ENCODE measurements at places on chromosomes 12 and 14.

DNA sequence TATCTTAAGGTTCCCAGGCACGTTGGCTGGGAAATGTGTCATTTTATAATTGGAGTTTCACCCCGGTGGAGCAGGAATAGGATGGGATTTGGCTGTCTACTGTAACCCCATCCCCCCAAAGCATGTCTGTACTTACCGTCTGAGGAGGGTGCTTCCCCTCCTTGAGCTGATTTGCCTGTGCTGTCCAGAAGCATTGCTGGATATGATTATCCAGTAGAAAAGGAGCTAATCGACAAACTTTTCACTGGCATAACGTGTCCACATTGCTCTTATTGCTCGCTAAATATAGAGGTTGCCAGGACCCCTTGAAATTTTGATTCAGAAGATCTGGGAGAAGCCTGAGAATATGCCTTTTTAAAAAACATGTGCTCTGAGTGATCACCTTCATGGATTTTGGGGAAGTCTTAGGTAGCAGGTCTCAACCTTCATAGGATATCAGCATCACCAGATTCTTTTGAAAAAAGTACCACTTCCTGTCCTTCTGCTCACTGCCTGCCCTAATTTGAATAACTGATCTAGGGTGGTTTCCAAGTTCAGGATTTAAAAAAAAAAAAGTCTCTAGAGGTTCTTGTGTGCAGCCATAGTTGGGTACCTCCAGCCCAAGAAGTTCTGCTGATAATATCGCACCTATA, 80.4 kb upstream of the KCNA1 start:
- no peak for DNase-seq

GRCh38 chr12:79916826-79917225, 18.1 kb downstream of the PPP1R12A start:
- DNase-seq: no peak

- DNase-seq: peak; percentile 30
Measured at GRCh38 chr14:69658664-69659261, 47.4 kb downstream of the SUSD6 start.

DNA sequence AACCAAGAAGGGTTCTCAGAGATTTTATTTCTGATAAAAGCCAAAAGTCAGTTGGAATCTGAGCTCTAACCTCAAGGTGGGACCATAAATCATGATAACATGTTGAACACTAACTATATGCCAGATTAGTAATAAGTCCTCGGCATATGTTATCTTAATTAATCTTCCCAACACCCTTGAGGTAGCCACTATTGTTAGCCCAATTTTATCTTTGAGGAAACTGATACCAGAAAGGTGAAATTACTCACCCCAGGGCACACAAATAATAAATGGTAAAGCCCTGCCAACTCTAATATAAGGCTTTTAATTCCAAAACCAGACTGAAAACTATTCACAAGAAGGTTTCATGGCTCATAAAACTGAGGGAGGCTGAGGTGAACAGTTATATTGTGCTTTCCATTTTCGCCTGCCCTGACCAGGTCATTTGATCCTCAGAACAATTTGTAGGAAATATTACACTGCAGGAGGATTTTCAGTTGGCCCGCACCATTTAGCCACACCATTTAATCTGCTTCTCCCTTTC, 16.1 kb upstream of the NUAK1 start:
- DNase-seq: no peak

- DNase-seq: no peak
Measured at GRCh38 chr12:7151532-7151931, 21.4 kb downstream of the CLSTN3 start.

- DNase-seq: no peak
Measured at GRCh38 chr12:22285846-22286245, 48.7 kb downstream of the ST8SIA1 start.

DNA sequence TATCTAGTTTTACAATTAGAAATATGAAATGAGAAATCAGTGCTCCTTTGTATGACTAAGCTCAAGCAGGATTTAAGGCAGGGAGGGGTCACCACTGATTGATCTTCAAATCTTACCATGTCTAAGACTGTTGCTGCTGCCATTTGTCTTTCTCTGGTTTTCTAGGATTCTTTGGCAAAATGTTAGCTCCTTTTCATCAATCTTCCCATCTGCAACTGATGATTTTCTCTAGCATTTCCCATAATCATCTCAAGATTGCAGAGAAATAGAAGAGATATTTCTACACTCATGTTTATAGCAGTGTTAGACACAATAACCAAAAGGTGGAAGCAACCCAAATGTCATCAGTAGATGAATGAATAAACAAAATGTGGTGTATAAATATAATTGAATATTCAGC, 175.0 kb downstream of the RAD51B start:
- DNase-seq: no peak

DNA sequence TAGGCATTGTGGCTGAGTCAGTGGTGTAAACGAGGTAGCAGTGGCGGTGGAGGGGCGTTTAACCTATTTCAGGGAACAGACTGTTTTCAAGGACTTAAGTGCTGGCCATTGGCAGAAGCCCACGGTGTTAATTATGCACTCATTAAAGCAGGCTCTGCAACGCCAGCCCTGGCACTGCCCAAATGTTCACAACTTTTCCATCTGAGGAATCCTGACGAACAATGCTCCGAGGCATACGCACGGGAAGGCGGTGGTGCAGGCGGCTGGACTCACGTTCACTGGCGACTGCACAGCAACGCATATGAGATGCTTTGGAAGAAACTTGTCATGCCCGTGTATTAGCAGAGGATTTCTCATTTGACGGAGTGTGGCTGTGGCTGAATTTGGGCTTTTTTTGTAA, 70.6 kb upstream of the SLC24A4 start:
- no peak for DNase-seq

DNA sequence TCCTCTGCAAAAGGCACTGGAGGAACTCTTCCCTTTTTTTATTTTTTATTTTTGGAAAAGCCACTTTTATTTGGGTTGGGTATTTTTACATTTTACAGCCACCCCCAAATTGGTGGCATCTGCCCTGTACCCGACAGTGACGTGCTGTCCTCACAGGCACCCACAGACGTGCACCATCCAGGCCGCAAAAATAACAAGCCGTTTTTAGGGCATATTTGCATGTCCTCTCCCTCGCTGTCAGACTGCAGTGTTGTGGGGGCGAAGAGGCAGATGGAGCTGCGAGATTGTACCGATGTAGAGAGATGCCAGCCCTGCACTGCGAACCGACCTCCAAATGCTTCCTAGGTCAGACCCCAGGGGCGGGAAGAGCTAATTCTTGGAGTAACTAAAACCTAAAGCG, 12.2 kb downstream of the JDP2 start:
- no peak for DNase-seq

DNA sequence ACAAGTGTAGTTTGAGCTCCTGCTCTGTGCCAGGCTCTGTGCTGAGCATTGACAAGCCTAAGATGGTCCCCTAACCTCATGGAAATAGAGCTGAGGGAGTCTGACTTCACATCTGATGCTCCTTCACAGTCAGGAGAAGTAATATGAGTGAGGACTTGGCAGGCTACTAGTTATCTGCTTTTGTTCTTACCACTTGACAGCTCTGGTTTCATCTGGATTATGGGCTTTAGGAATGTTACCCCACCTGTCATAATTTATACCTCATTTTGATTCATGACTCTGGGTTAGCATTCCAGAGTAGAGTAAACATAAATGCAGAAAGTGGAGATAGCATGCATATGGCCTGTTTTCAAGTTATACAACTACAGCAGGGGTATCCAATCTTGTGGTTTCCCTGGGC, 40.5 kb downstream of the ATP6V1D start:
- no peak for DNase-seq

GRCh38 chr12:72230589-72230988, 41.6 kb upstream of the TRHDE start:
- DNase-seq: no peak

GRCh38 chr12:43957732-43958372, 122.0 kb downstream of the TMEM117 start:
- no peak for DNase-seq

- DNase-seq: no peak
Measured at GRCh38 chr12:76002598-76003354, 28.8 kb downstream of the PHLDA1 start.

DNA sequence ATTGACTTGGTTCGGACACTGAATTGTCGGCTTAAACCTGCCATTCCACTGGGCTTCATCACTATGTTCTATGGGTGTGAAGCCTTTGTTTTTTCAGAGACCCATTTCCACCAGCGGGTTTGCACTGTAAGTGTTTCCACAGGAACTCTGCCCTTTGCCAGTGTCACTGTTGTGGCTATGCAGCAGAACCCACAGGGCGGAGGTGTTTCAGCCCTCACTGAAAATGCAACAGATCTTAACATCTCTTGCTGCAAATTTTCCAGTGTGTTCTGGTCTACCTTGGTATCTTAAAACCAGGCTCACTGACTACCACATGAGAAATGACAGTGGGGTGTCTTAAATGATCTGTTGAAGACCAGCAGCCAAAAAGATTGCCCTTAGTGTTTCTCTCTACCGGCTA, 21.1 kb downstream of the PRKCH start:
- peak; percentile 66 for DNase-seq

DNA sequence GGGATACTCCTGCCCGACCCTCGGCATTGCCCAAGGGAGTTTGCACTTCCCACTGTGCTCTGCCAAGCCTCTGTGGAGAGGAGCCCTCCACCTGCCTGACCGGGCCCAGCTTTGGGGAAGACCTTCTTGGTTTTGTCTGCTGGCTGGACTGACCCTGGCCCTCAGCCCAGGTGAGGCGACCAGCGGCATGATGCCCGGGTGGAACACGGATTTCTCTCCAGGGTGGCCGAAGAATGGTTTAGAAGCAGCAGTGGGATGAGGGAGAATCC, 15.6 kb downstream of the ZBTB42 start:
- no peak for DNase-seq

- DNase-seq: no peak
Measured at GRCh38 chr14:89753828-89754412, 200.6 kb downstream of the EFCAB11 start.

- DNase-seq: no peak
Measured at GRCh38 chr12:28699029-28699428, 450.0 kb upstream of the FAR2 start.

- DNase-seq: no peak
Measured at GRCh38 chr12:79527473-79527872, 163.3 kb downstream of the PAWR start.

DNA sequence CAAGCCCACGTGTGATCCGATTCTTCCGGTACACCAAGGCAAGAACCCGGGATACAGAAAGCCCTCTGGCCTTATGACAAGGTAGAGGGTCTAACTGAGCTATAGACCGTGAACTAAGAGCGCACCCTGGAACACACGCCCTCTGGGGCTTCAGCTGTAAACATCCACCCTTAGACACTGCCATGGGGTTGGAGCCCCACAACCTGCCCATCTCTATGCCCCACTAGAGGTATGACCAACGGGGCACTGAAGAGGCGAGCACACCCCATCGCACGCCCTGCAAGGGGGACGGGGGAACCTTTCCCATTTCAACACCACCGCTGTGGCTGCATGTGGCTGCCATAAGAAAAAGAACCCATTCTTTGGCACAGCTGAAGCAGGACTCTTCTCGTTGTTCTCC, 1206.0 kb upstream of the TMEM132C start:
- no peak for DNase-seq

GRCh38 chr14:37318938-37319337, 121.2 kb downstream of the MIPOL1 start:
- no peak for DNase-seq

- no peak for DNase-seq
Measured at GRCh38 chr12:13316587-13317246, 120.2 kb downstream of the EMP1 start.

- no peak for DNase-seq
Measured at GRCh38 chr14:46464341-46464740, 187.2 kb downstream of the RPL10L start.

GRCh38 chr14:28952666-28953065, 186.1 kb downstream of the FOXG1 start:
- DNase-seq: no peak

DNA sequence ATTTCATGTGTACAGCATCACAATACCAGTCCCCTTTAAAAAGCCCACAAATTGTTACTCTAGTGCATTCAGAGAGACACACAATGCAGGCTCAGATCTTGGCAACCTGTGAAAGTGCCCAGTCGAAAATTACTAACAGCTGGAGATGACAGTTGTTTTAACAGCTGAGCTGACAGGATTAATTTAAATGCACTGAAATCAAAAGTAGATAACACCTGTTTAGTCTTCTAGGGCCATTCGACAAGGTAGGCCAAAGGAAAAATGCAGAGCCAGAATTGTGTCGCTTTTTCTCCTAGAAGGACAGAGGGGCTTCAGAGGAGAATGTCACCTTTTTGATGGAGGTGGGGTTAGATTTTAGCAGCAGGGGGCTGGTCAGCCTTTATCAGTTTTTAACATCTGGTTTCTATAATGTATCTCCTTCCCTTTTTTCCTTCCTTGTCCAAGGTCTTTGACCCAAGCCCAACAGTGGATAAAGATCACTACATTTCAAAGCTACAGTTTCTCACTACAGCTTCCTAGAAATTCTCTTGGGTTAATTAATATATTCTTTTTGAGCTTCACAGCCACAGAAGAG, 139.1 kb downstream of the SOX5 start:
- DNase-seq: no peak

DNA sequence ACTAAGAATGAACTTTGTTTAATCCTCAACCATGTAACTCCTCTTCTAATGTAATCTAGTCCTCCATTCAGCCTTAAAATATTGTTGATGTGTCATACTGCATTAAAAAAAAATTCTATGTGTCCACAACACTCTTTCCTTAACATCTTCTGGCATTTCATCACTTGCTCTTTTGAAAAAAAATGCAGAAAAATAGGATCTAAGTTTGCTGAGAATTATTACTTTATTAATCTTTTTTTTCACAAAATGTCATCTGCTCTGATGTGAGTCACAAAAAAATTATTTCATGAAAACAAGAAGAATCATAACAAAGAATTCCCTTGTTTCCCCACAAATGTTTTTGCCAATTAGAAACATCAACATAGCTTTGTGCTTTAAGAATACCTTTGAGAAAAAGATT, 410.1 kb upstream of the MGAT4C start:
- DNase-seq: no peak

DNA sequence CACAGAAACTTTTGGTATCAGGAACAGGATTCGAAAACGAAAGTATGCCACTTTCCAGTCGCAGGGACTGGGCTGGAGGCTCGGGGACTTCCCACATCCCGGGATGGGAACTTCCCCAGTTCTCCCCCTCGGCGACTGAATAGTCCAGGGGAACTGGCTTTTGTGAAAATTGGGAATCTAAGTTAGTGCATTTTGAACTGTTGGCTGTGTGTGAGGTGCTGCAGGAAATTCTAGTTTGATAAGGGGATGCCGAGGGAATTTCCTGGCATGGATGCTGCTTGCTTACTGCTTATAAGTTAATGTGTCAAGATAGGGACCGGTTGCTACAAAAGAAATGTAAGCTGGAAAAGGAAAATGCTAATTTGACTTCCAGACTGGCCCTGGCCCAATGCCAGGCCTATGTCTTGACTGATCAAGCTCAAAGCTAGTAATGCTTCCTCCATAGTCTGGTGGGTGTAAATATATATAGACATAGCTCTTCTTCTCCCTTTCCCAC, 73.4 kb upstream of the EIF5 start:
- DNase-seq: no peak

GRCh38 chr14:90675399-90675798, 140.8 kb downstream of the TTC7B start:
- no peak for DNase-seq

All from stimulated activated CD4-positive, alpha-beta T cell treated with anti-CD3 and anti-CD28 coated beads, Interleukin-4, amount 100 ng/mL, for 1 hour (primary cell).